ENCODE measurements at places on chromosomes 4 and X.

DNA sequence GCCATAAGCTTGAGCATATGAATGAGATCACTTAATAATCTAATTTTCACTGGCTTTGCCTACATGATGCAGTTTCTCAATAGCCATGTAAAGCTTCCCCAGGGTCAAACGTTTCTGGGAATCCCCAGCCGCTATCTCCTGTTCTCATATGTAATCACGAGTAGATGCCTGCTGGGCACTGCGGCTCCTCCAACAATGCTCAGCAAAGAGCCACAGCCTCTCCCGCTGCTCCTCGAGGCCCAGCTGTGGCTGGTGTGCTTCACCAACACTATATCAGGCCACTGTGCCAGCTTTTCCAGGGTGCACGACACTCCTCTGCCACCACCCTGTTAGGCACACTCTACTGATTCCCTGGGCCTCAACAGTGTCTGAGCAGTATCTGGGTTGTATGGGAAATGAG lies 78.3 kb upstream of the RASGEF1B start:
- DNase-seq: no peak

DNA sequence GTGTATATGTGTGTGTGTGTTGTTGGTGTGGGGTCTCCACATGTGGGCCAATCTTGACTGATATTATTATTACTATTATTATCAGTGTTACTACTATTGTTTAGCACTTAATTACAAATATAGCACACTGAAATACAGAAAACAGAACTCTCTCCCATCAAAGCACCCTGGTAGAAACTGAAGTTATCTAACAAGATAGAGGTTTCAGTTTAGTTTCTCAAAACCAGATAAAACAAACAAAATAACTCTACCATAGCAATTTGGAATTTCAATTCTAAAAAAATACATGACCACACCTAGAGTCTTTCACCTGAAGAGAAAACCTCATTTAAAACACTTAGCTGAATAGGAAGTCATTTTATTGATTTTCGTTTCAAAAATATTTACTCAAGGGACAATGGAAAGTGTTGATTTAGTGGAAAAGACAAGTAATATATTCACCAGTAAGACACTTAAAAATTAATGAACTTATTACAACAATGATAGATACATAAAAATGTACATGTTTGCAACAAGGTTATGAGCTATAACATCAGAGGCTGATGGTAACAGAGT lies 252.3 kb downstream of the PDHA2 start:
- DNase-seq: no peak

DNA sequence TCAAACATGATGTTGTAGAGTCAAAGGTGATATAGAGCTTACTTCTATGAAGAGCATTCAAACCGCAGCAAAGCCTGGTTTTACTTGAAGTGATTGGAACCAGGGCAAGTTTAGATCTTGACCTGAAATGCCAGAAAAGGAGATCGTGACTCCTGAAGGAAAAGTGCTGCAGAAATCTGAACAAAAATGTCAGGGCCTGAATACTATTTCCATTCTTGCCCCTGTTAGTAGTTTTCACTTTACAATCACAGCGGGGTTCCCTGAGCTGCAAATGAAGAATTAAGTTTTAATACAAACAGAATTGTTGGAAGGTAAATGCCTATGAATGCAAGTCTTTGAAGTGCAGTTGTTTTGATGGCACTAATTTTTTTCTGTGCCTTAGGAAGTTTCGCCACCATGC lies 4.1 kb downstream of the SLIT2 start:
- DNase-seq: no peak

GRCh38 chr4:88204882-88205281 lies 46.4 kb upstream of the ABCG2 start:
- no peak for DNase-seq

DNA sequence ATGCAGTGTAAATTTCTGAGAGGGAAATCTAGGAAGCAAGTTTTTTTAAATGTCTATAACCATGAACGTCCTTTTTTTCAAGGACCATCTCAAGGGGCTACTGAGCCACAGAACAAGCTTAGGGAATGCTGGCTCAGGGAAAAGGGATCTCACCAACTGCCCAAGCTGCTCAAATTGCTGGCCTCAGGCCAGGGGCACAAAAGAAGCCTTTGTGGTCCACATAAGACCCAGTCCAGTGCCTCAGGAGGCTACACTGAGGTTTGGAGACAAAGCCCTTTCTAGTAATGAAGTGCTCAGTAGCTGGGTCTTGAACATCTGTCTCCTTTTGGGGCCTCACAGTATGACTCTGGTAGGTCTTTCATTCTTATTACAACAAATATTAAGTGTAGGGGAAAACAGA lies 305.5 kb downstream of the RAB28 start:
- no peak for DNase-seq

DNA sequence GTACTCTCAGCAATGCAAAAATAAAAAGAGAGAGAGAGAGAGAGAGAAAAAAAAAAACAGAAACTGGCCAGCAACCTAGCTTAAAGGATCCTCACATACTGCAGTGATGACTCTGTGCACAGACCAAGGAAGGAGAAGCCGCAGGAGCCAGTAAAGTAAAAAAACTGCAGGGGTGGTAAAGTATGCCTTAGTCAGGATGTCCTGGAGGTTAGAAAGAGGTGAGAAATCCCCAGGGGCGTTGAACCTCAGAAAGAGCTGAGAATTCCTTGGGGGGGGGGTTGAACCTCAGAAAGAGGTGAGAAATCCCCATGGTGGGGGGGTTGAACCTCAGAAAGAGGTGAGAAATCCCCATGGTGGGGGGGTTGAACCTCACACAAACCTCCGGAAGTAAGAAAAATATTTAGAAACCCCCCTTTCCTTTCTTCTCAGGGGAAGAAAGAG lies 48.0 kb downstream of the MAGEA9 start:
- DNase-seq: no peak

DNA sequence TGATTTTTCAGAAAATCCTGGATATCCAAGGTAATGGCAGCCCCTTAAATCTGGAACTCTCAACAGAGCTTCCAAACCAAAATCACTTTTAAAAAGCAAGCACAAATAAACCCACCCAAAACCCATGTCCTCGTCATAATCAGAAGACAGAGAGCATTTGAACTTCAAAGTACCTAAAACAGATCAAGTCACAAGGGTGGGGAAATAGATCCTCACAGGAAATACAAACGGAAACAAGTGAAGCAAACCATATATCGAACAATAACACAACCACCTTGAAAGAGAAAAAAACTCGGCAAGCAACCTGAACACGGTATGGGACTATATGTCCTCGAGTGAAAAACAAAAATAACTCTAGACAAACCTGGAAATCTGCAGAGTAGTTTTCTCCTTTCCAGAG lies 15.9 kb upstream of the CCNQ start:
- DNase-seq: no peak

GRCh38 chrX:56975611-56976010 lies 19.7 kb downstream of the SPIN3 start:
- DNase-seq: no peak

- DNase-seq: no peak
These were observed 220.8 kb downstream of the MID1IP1 start for GRCh38 chrX:39022106-39022505.

DNA sequence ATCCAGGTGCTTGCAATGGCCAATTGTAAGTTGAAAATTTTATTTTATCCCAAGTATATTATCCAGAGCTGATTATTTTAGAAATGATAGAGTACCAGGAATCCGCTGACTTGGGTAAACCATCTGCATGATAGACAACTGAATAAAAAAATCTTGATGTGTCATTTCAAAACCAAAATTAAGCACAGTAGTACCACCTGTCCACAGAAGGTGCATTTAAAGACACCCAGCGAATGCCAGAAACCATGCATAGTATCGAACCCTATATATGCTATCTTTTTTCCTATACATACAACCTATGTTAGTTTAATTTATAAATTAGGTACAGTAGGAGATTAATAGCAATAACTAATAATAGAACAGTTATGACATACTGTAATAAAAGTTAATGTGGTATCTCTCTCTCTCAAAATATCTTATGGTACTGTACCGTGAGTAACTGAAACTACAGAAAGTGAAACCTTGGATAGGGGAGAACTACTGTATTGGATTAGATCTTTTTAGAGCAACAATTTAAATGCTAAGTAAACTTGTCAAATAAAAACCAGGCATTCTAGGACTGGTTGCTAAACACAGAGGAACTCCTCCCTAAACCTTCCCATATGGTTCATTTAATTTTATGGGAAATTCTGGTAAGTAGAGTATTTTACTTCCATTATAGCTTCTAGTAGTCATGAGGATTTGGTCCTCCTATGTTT lies 6.2 kb downstream of the NEIL3 start:
- DNase-seq: no peak

GRCh38 chr4:149553959-149554520 lies 261.6 kb downstream of the IQCM start:
- no peak for DNase-seq

GRCh38 chrX:17542123-17542522 lies 167.1 kb downstream of the NHS start:
- peak; percentile 11 for DNase-seq

- DNase-seq: no peak
These were observed 97.9 kb downstream of the MAB21L2 start for GRCh38 chr4:150679765-150680343.

GRCh38 chr4:76003620-76004019 lies 3.7 kb downstream of the CXCL9 start:
- no peak for DNase-seq

Measured in body of pancreas (tissue), 4 donors.